AG04449 (cell line): ENCODE measurements at places on chromosomes 4 and X.
A peak's percentile ranks its signal among the peaks of the same experiment; 100 is the strongest.

GRCh38 chrX:119654112-119654531 is 38.8 kb downstream of the SEPTIN6 start:
- no peak for DNase-seq

GRCh38 chr4:98508829-98509598 is 149.4 kb downstream of the TSPAN5 start:
- DNase-seq, result no peak

DNA sequence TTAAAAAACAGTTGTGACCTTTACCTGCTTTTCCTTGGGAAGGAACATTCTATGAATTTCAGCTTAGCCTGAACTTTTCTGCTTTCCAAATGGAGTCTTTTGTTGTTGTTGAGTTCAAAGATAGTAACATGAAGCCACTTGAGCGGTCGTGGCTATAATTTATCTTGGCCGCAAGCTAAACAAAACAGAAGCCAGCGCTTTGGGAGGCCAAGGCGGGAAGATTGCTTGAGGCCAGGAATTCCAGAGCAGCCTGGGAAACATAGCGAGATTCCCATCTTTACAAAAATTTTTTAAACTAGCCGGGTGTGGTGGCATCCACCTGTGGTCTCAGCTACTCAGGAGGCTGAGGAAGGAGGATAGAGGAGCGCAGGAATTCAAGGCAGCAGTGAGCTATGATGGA is 29.9 kb downstream of the TKTL1 start:
- no peak for DNase-seq

- peak; percentile 59 for DNase-seq
Measured at GRCh38 chr4:105708181-105709080, at the start of the genes GSTCD and INTS12. Gene GSTCD, plus strand, starts transcription at chr4:105708784. Its CDS starts 8,830 bp downstream, at chr4:105717614. Gene INTS12, minus strand, starts transcription at chr4:105708689. Its CDS starts 8,684 bp downstream, at chr4:105700005.

GRCh38 chrX:3651277-3651676 is 62.2 kb downstream of the PRKX start:
- DNase-seq, result no peak

- DNase-seq, result no peak
Measured at GRCh38 chr4:80182237-80182866, 15.0 kb upstream of the PRDM8 start.

- no peak for DNase-seq
Measured at GRCh38 chrX:140123446-140123845, 158.1 kb upstream of the CXorf66 start.

- peak; percentile 17 for DNase-seq
Measured at GRCh38 chrX:46325312-46325877, 219.8 kb downstream of the ZNF674 start.

- DNase-seq, result no peak
Measured at GRCh38 chr4:137597752-137598430, 65.6 kb upstream of the PCDH18 start.

DNA sequence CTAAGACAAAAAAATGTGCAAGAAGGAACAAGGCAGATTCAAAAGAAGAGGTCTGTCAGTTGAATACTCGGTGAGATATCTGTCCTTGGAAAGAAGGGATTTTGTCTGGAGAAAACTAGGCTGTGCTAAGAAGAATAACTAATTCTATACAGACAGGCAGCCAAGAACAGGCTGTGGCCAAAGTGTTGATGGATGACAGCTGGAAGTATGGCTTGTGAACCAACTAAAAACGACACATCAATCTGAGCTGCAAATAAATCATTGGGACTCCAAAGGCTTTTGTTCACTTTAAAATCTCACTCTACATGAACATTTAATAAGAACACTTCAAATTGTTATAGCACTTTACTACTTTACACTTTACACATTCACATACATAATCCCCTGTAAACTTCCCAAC is 70.5 kb upstream of the IGSF1 start:
- DNase-seq, result no peak
